ENCODE measurements at places on chromosomes 7 and 10.

DNA sequence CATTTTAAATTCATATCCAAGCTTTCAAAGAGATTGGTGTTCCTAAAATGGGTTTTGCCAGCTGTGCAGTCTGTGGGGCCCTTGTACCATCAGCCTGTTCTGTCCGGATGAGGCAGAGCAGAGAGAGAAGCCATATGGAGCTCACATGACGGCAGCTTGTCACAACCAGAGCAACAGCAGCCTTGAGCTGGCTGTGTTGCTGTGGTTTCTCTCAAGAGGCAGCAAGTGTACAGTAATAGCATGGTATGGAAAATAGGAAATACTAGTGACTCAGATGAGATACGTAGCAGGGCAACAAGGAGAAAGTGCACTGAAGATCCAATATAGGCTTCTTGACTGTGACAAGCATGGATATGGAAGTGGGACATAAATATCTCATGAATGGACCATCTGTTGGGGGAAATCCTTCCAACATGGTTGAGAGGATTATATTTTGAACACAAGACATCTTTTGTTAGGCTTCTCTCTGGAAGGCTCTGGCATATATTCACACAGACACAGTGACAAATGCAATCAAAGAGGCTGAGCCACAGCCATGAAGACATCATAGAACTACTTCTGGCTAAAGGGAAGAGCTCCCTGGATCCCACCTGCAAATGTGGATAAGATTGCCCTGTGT lies 251.0 kb upstream of the TAC1 start:
- DNase-seq, result no peak

DNA sequence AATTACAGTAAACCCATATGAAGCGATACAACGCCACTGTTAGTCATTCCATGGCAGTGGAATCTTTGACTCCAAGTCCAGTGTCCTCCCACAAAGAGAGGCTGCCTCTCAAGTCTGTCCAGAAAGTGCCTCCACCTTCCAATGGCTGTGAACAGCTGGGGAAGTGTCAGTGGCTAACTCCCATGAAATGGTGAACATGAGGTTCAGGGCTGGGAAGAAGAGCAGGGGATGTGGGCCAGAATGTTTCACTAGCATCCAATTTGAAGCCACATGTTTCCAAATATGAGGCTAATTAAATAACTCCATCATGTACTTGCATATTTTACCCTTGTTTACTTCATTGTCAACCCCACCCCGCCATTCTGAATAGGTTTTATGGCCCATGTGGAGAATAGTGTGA lies 53.1 kb upstream of the CHST15 start:
- no peak for DNase-seq

DNA sequence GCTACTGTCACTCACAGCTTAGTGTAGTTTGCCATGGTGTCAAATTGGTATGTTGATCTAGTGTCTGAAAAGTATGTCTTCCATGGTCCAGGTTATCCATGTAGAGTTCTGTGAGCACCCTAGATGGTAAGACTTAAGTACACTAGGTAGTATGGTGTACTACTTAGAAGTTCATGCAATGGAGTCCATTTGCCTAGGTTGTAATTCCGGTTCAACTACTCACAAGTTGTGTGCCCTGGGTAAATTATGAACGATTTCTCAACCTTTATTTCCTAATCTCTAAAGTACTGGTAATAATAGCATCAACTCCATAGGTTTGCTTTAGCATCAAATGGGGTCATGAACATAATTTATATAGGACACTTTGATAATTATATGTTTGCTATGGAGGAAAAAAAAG lies 666.2 kb upstream of the CELF2 start:
- DNase-seq, result no peak

DNA sequence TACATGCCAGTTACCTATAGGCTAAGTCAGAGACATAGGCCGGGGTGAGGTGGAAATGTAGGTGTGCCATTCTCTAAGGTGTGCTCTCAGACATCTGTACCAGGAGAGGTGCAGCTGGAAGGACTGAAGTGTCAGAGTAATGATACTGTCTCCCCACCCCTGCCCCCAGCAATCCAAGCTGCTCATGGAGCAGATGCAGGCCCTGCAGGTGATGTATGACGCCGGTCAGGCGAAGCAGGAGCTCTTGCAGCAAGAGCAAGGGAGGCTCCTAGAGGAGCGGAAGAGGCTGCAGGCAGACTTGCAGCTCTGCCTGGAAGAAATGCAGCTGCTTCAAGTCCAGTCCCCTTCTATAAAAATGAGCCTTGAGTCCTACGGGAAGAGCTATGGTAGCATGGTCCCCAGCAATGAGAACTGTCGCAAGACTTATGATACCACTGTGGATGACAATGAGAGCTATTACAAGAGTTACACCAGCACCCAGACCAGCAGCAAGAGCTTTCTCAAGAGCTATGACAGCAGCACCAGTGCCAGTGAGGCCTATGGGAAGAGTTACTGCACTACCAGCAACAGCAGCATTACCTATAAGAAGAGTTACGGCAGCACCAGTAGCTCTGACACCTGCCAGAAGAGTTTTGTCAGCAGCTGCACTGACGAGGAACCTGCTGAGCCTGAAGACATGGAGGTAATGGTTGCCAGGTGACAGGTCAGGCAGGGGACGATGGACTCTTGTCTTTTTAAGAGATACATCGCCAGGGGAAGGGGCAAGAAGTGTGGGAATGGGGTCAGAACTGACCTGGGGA lies 18.4 kb upstream of the FLNC start:
- DNase-seq, result no peak

GRCh38 chr10:135132-135600 lies at the start of gene ZMYND11:
TSS of gene ZMYND11 (plus strand) at chr10:135455. CDS start at chr10:180013, 44,558 bp downstream.
- DNase-seq, result no peak
